ENCODE measurements at places on chromosomes 2 and 18.

GRCh38 chr2:233418052-233418760, 63.9 kb downstream of the DGKD start:
- DNase-seq, result no peak

DNA sequence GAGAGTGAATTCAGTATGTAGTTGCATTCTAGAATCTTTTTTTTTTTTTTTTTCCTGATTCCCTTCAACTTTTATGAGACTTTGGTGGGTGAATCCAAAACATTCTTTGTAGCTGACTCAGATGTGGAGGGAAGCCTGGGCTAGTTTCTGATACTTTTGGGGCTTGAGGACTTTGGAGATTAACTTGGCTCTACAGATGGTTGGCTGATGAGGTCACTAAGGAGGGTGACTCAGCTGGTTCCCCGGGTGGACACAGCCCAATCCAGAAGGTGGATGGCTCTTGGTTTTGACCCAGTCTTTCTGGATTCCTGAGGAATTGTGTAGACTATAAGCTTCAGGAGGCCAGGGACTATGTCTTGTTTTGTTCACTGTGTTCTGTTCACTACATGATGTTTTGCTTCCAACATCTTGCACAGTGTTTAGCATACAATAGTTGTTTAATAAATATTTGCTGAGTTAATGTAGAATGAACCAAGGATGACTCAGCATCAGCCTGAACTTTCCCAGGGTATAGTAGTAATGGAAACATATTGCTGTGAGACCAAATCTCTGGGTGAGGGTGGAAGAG, 30.5 kb downstream of the LAMA3 start:
- DNase-seq, result no peak

GRCh38 chr2:225697936-225698335, 298.4 kb downstream of the NYAP2 start:
- no peak for DNase-seq

- DNase-seq, result no peak
Observed at GRCh38 chr18:61893309-61893970, 633 bp upstream of the RNF152 start.

- no peak for DNase-seq
Observed at GRCh38 chr2:132664096-132664495, 5.9 kb downstream of the LYPD1 start.

DNA sequence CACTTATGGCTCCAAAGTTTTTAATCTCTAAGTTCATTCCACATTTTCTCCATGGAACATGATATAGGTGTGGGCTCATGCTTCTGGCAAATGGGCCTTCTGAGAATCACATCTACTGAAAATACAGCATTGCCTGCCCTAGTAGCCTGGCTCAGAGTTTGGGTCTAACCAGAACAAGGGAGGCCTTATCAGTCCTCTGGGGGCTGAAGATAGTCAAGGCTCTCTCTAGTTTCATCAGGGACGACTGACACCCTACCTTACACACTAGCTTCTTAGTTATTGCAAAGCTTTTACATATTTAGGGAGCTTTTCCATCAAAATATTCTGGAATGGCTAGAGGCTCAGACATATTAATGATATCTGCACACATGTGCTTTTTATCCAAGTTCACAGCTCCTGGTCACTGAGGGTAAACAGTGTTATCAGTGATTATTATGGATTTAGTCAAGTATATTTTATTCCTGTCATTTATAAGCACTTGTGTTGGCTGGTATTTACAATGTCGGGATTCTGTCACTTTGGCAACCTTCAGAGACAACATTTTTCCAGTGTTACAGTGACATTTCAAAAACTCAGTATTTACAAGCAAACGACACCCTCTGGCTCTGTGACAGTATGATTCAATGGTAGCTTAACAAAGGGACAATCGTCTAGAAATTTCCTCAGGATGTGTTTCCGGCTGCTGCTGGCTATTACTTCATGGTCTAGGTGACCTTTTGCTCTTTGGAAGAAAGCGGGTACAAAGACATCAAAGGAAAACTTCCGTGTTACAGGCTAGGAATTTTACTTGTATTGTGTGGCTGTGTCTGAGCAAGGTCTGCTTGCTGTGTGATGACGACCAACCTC, 200.6 kb downstream of the TCF4 start:
- no peak for DNase-seq

DNA sequence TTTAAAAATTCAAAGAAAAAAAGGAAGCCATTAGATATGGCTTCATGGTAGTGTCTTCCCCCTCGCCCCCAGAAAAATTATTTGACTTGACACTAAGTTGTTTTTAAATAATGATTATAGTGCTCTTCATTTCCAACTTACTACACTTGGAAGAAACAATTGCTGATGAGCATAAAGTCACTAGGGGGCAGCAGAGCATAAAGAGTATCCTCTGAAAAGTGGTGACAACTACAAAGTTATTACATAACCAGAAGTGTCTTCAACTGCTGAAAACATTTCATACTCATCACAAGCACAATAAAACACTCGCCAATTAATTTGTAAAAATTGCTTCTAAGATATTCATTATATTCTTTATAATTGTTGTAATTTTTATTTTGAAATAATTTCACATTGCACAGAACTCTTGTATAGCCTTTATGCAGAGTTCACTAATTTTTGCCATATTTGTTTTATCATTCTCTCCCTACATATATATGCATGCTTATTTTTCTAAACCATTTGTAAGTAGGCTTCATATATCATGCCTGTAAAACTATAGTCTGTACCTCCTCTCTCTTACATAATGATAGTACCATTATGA, 54.9 kb downstream of the EXOC6B start:
- peak; percentile 36 for DNase-seq

DNA sequence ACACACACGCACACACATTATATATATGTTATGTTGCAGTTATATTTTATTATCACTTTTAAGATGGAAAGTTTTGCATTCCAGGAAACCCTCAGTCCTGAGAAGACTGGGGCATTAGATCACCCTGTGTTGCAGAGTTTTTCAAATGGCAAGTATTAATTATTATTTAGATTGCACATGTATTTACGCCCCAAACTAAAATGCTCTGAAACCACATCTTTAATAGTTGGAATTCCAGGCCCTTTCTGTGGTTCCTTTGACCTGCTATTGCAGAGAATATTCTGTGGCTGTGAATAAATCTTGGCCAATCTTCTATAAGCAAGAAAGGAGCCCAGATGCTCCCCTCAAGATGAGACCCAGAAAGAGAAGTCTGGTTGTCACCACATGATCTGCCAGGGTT, 427.0 kb upstream of the TNP1 start:
- DNase-seq, result no peak

DNA sequence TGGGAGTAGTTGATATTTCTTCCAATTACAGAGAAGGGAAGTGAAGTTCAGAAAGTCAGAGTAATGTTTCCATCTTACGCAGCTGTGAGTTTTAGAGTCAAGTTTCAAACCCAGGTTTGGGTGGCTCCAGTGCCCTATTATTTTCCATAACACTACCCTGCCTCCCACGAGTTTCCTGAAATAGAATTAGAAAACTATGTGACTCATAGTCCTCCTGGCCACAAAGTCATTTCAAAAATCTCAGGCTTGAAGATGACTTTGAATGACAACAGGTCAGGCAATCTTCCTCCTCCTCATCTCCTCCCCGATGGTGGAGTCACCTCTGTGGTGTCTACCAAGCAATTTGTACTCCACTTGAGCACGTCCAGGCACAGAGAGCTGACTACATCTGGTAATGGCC, 212.3 kb upstream of the TRIB2 start:
- no peak for DNase-seq

GRCh38 chr2:118911936-118912335, 30.1 kb upstream of the MARCO start:
- DNase-seq, result no peak

Measured in NCI-H1436 treated with DMSO at 0.1 percent for 48 hours (cell line).